ENCODE measurements at places on chromosomes 5 and 9. TPM values are rescaled to one million over a fixed set of nuclear protein-coding genes. Genes with fewer than 3 reads are reported as not detected.

The CTNNAL1 gene
- 31.2 TPM for total RNA-seq

The LCP2 gene
- total RNA-seq = 13.8 TPM

DNA sequence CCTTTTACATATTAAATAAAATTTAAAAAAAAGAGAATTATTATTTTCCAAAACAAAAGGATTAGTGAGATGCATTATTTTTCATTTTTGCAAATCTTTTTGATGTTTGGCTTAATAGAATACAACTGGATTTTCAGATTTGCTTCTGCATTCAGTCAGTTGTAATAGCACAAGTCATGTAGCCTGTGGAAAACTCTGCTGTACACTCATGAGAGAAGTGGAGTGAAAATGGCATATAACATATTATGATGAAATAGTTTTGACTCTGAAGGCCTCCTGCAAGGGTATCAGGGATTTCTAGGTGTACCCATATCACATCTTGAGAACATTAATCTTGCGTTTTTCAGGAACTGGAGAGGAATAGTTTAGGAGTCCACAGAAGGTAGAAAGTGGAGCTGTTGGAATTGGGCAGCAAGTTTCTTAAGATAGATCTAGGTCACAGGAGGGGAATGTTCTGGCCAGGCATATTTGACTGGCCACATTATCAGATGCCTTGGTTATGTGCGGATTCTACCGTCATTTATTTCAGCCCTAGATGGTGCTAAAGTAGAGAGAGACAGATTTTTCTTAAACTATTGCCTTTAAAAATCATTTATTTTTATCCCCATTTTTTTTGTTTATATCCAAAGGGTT, 16.4 kb downstream of the LNPEP start:
- DNase-seq = no peak

DNA sequence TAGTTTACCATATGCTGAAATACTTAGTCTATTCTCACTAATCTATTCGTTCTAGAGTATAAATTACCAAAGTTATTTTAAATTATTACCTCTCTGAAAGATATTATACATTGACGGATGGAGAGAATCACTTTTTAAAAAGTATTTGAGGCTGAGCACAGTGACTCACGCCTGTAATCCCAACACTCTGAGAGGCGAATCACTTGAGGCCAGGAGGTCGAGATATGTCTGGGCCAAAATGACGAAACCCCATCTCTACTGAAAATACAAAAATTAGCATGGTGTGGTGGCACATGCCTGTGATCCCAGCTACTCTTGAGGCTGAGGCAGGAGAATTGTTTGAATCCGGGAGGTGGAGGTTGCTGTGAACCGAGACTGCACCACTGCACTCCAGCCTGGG, 64.0 kb upstream of the SPATA31C2 start:
- no peak for DNase-seq
